ENCODE measurements at places on chromosomes 1 and 21. TPM values are rescaled to one million over a fixed set of nuclear protein-coding genes. Genes with fewer than 3 reads are reported as not detected.

DNA sequence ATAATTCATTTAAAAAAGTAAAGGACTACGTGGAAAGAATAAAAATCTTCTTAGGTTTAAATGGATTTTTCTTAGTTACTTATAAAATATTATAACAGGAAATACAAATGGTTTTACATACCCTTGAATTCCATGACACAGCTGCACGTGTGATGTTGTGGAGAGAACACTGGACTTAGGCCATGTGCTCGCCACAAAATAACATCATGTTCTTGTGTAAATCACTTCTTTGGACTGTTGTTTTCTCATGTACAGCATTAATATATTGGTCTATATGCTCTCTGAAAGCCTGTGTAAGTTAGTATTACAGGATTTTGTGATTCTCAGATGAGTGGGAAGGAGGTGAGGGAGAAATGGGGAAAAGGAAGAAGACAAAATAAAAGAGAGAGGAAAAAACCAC is 228.2 kb downstream of the DNM3 start:
- no peak for DNase-seq

- no peak for DNase-seq
Observed at GRCh38 chr1:34009340-34009985, 145.6 kb downstream of the HMGB4 start.

GRCh38 chr1:41356752-41357151 is 4.5 kb upstream of the FOXO6 start:
- DNase-seq = no peak

GRCh38 chr1:112196731-112197130 is 199.3 kb upstream of the CTTNBP2NL start:
- no peak for DNase-seq

DNA sequence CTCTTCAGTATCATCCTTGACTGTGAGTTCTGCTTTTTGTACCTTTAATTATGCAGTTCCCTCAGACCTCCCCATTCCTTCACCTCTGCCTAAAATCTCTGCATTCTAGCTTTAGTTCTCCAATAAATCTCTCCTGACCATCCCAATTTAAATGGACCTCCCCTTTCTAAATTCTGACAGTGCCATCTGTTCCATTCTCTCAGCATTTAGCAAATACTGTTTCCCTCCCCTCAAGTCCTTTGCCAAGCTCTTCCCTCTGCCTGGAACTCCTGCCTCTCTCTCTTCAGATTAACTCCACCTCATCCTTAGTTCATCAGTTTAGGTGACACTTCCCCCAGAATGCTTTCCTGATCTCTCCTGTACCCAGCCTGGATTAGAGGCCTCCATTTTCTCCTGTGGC is 54.0 kb upstream of the JUN start:
- no peak for DNase-seq

- no peak for DNase-seq
Observed at GRCh38 chr1:3821447-3821846, 25.1 kb upstream of the LRRC47 start.

DNA sequence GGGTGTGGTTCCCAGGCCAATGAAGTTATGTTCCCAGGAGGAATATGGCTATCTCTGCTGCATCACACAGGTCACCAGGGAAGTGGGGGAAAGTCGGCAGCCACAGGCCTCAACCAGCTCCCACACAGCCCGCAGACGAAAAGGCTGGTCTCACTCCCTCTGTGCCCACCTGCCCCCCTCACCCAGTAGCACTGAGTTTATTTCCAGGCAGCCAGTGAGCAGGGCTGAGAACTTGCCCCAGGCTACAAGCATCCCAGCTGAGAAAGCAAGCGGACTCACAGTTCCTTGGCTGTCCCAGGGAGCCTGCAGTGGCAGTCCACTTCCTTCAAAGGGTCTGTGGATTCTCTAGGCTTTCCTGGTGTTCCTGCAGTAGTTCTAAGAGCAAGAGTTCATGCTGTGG is 68.9 kb downstream of the SLC5A9 start:
- no peak for DNase-seq

GRCh38 chr1:153368495-153368894 is 6.9 kb downstream of the S100A12 start:
- no peak for DNase-seq

DNA sequence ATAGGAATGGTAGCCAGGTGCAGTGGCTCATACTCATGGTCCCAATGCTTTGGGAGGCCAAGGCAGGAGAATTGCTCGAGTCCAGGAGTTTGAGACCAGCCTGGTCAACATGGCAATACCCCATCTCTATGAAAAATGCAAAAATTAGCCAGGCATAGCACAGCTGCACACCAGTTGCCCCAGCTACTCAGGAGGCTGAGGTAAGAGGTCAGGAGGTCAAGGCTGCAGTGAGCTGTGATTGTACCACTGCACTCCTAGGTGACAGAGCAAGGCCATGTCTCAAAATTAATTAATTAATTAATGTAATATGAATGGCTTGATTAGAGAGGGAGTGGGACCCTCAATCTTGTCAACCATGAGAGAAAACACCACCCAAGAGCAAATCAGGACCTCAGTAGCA is 198.7 kb upstream of the DUSP10 start:
- DNase-seq = no peak

DNA sequence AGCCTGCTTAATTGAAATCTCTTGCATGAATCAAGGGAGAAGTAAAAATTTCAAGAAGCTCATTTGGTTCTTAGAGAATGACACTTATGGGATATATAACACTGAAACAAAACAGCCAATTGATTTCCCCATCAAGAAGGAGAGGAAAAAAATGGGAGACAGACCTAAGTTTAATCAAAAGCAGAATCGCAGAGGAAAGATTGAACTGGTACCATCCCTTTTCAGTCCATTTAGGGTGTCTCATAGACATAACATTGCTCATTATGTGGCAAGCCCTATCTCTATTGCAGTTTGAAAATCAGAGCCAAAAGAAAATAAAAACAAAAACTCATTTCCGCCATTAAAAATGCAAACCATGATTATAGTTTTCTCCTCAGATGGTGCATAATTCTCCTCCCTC is 119.6 kb downstream of the AK5 start:
- no peak for DNase-seq

- DNase-seq = no peak
Observed at GRCh38 chr21:42360317-42360716, 6.0 kb downstream of the TFF1 start.

DNA sequence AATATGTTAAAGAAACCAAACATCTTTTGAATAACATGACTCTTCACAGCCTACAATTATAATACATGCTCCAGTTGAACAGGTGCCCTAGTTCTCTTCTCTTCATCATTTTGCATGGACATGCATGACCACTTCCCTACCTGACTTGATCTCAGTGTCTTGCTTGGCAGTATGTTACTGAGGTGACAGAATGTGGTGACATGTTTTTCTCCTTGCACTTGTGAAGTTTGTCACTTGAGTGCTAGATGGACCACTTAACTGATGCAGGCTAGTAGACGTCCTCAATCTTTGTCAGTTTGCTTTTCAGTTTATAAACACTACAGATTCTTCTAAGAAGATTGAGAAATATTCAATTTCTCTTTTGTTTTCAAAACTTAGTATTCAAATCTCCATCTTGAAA is 10.1 kb upstream of the KRTAP13-2 start:
- DNase-seq = no peak

GRCh38 chr21:23986987-23987386 is 1620.3 kb downstream of the MRPL39 start:
- DNase-seq = no peak

- peak; percentile 64 for DNase-seq
Observed at GRCh38 chr1:229117664-229118300, 153.1 kb upstream of the RAB4A start.

YIPF1 gene
- 9.6 TPM for polyA plus RNA-seq

RIMS3 gene
- polyA plus RNA-seq = 0.22 TPM

CLCNKB gene
- 2.1 TPM for polyA plus RNA-seq

PRDX6 gene
- 426 TPM for polyA plus RNA-seq

Data from heart right ventricle (tissue), 16 donors.